NCI-H187 (cell line): ENCODE measurements at places on chromosomes 2 and 18.

GRCh38 chr2:86703704-86704361 is 16.3 kb upstream of the RMND5A start:
- DNase-seq = no peak

GRCh38 chr2:152477347-152478092 is 142.5 kb downstream of the FMNL2 start:
- DNase-seq = no peak

- no peak for DNase-seq
These were observed 26.8 kb upstream of the MYO1B start for GRCh38 chr2:191218292-191218898.

DNA sequence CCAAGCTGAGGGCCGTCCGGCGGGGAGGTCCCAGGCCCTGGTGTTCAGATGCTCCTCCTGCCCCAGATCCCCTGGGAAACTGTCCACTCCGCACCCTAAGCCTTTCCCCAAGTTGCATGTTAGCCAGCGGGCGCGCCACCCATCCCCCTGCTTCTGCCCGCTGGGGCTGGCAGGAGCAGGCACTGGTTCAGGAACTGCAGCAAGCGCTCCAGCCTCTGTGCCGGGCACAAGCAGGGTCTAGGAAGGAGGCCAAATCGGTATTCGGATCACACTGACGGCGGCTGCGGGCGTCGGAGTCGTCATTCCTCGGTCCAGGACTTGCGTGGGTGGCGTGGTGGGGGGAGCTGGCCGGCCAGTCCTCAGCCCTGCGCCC is 53.7 kb downstream of the FAM168B start:
- DNase-seq = no peak

- DNase-seq = no peak
These were observed 37.6 kb downstream of the GLI2 start for GRCh38 chr2:120773186-120773800.

DNA sequence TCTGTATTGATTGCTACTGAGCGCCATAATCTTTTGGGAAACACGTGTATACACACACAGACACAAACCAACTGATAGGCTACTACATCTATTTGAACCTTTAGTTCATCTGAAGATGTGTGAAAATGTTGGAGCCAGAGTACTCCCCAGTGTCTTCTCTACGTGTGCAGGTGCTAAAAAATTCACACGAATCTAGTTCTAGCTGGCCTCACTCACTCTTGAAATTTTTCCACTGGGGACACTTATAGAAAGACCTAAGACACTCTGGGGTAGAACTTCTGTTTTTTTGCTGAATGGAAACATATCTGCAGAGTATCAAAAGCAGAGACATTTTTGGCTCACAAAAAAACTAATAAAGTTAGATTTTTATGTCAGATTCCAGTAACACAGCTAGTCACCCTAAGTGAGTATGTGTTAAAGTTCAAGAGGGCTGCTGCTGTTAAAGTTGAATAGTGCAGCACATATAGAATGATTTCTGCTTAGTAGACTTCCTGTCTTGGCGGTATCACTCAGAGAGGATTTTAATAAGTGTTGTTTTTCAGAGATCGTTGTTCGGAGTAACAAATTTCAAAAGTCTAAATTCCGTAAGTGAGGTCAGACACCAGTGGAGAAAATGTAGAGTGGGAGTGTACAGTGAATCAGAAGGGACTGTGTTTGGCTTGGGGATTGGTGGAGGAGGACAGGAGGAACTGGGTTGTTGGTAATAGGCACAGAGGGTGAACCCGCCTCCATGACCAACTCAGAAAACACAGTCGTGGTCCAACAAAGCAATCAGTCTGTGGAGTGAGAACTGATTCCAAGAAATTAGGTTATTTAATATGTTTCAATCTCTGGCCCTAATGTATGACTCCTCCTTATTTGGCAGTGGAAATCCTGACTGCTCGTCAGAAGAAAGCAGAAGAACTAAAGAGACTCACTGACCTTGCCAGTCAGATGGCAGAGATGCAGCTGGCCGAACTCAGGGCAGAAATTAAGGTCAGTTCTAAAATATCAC is 43.1 kb downstream of the KCTD18 start:
- DNase-seq = no peak

GRCh38 chr2:122748552-122749011 is 993.1 kb downstream of the TSN start:
- DNase-seq = no peak

- no peak for DNase-seq
These were observed 716.5 kb upstream of the RAB6C start for GRCh38 chr2:129262934-129263333.
